Activated CD4-positive, alpha-beta T cell treated with anti-CD3 and anti-CD28 coated beads, Interleukin-2, amount 10 ng/mL, durations not matched to agents 24 days and 14 days (primary cell): ENCODE measurements at places on chromosomes 13 and 19. TPM values are rescaled to one million over a fixed set of nuclear protein-coding genes. Genes with fewer than 3 reads are reported as not detected.

DNA sequence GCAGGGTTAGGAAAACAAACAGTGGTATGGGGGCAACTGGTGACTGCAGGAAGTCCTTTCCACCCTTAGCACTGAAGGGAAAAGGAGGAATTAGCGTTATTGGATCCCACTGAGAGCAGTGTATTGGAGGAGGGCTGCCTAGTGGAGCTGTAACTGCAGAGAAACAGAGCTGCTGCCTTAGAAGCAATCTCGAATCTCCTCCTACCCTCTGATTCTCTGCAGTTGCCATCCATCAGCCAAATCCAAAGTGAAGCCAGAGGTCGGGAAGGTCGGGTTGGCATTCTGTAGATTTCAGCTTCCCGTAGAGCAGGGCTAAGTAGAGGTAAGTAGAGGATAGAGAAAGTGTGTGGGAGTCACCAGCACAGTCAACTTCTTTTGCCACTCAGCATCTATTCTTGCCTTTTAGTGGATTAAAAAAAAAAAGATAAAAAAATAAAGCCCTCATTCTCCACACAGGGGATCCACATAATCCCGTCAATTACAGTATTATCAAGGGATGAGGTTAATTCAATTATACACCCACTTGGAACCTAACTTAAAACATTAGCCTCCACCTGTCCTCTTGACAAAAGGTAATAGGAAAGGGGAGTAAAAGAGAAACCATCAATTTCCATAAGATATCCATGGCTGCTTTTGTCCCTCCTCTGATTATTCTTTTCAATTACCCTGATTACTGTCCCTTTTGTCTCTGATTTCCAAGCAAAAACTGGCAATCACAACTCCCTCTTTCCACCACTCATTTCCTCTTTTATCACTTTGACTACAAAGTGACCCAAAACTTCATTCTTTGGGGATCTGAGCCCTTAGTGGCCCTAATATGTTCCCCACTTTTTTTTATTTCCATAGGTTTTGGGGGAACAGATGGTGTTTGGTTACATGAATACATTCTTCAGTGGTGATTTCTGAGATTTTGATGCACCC, 234.7 kb downstream of the RBM26 start:
- DNase-seq, result no peak

DNA sequence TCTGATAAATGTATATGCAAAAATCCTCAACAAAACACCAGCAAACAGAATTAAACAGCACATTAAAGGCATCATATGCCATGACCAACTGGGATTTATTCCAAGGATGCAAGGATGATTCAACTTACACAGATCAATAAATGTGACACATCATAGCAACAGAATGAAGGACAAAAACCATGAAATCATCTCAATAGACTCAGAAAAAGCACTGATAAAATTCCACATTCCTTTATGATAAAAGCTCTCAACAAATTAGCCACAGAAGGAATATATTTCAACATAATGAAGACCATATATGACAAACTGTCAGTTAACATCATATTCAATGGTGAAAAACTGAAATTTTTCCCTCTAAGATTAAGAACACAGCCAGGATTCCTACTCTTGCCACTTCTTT, 691.6 kb downstream of the DIAPH3 start:
- DNase-seq, result no peak

- no peak for DNase-seq
These were observed 7.5 kb upstream of the MIER2 start for GRCh38 chr19:351976-352625.

DNA sequence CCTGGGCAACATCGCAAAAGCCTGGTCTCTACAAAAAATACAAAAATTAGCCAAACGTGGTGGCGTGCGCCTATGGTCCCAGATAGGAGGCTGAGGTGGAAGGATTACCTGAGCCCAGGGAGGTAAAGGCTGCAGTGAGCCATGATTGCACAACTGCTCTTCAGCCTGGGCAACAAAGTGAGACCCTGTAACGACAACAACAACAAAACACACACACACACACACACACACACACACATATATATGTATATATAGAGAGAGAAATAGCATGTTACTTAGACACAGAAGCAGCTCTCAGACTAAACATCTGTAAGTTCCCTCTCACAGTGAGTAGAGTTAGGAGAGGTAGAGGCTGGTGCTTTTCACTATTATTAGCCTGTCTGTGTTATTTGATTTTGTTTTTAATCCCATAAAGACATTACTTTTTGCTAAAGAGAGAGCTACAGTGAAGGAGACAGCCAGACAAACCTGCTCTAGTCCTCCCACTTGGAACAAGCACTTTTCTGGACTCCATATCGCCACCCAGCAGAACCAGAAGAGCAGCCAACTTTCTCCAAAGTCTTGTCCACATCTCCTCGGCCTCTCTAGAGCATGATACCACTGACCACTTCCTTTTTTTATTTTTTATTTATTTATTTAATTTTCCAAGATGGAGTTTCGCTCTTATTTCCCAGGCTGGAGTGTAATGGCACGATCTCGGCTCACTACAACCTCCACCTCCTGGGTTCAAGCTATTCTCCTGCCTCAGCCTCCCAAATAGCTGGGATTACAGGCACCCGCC, 2.8 kb upstream of the LIN7B start:
- DNase-seq, result no peak

- DNase-seq, result peak; percentile 78
These were observed 15.1 kb downstream of the CC2D1A start for GRCh38 chr19:13920940-13921747.

GRCh38 chr19:11434703-11435056, 241 bp downstream of the ODAD3 start:
- no peak for DNase-seq

GRCh38 chr19:34229721-34230120, 24.6 kb upstream of the GARRE1 start:
- no peak for DNase-seq

DNA sequence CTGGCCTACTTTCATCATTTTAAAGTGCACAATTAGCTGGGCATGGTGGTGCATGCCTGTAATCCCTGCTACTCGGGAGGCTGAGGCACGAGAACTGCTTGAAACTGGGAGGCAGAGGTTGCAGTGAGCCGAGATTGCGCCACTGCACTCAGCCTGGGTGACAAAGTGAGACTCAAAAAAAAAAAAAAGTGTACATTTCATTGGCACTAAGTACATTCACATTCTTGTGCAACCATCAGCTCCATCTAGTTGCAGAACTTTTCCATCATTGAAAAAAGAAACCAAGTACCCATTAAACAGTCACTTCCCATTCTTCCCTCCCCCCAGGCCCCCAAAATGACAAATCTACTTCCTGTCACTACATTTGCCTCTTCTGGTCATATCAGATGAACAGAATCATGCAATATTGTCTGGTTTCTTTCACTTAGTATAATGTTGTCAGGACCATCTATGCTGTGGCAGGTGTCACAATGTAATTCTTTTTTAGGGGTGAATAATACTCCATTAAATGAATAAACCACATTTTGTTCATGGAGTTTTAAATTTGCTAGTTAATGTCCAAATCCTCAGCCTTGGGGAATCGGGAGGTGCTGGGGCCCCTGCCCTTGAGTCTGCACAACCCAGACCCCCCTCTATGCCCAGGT, 7.4 kb upstream of the SIGLEC11 start:
- no peak for DNase-seq

DNA sequence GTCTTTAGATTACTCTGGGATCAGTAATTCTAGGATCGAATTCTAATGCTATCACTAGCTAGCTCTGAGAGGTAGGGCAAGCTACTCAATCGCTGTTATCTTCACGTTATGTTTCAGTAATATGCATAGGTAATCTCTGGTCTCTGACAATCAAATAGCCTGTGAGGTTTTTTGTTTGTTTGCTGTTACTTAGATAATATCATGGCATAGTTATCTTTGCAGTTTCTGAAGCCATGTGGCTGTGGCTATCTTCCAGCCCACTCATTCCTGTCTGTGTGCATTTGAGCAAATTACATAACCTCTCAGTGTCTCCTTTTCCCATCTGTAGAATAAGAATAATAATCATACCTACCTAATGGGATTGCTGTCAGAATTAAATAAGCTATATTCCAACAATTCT, 330.2 kb downstream of the PCDH9 start:
- DNase-seq, result no peak

- DNase-seq, result no peak
These were observed 17.5 kb upstream of the SIGLEC14 start for GRCh38 chr19:51664131-51664530.

- peak; percentile 86 for DNase-seq
These were observed 15.0 kb upstream of the SLC35E1 start for GRCh38 chr19:16586991-16587832.

Gene SULT2B1
- total RNA-seq, result not detected in 2 replicates

Gene PLPPR3
- total RNA-seq, result not detected in 2 replicates
